GM23248 (cell line): ENCODE measurements at places on chromosomes 11 and 22. TPM values are rescaled to one million over a fixed set of nuclear protein-coding genes. Genes with fewer than 3 reads are reported as not detected.

GRCh38 chr11:34243600-34244464, 114.0 kb downstream of the ABTB2 start:
- DNase-seq, result peak; percentile 79

The C11orf52 gene
- 0.78 and 1.2 TPM in 2 replicates for polyA plus RNA-seq

GRCh38 chr22:27803841-27804415, 2.4 kb upstream of the MN1 start:
- no peak for DNase-seq

GRCh38 chr11:102990145-102990544, 34.6 kb upstream of the MMP13 start:
- peak; percentile 49 for DNase-seq

DNA sequence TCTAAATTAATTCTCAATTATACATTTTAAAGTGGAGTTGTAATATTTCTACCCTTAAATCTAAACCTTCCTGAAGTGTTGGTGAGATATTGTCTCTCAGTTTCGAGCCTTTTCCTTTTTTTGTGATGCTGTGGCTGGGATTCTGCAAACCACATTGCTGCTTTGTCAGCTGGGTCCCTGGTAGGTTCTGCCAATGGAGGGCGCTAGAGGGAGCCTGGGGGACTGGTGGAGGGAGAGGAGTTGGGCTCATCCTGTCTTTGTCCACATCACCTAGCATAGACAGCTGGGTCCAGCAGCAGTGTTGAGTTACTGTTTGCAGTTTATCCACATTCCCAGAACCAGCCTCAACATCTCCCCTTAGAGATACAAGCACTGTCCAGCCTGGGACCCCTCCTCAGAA, 41.0 kb downstream of the TRAF6 start:
- DNase-seq, result peak; percentile 60

GRCh38 chr22:50527921-50528681, 1.7 kb downstream of the TYMP start:
- DNase-seq, result no peak

DNA sequence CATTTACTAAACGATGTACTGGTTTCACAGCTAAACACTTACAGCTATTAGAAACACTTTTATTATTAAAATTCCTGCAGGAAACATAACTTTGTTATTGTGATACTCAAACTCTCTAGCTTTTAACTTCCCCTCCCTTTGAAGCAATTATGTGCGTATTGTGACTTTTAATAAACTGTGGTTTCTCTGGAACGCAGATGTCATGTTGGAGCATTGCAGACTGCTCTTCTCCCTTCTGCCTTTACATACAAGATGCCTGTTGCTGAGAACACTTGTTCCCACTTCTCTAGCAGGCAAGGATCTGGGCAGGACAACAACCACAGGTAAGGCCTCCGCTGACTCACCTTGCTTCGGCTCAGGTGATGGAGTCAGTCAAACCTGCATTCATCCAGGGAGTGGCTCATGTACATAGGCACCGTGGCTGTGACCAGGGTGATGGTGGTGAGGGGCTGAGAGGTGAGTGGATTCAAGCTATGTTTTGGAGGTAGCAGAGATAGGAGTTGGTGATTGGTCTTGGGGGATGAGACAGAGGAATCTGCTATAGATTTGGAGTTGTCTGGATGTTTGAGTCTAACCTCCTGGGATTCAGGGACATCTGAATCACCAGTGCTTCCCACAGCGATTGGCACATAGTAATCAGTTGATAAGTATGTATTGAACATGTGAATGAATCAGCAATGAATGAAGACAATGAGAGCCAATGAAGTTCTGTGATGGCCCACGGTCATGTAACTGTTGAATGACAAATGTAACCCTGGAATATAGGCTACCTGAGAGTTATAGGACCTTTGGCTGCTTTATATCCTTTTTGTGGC, 106.0 kb downstream of the ADAMTS15 start:
- DNase-seq, result peak; percentile 19
